ENCODE measurements at places on chromosomes 3 and 15. TPM values are rescaled to one million over a fixed set of nuclear protein-coding genes. Genes with fewer than 3 reads are reported as not detected.

DNA sequence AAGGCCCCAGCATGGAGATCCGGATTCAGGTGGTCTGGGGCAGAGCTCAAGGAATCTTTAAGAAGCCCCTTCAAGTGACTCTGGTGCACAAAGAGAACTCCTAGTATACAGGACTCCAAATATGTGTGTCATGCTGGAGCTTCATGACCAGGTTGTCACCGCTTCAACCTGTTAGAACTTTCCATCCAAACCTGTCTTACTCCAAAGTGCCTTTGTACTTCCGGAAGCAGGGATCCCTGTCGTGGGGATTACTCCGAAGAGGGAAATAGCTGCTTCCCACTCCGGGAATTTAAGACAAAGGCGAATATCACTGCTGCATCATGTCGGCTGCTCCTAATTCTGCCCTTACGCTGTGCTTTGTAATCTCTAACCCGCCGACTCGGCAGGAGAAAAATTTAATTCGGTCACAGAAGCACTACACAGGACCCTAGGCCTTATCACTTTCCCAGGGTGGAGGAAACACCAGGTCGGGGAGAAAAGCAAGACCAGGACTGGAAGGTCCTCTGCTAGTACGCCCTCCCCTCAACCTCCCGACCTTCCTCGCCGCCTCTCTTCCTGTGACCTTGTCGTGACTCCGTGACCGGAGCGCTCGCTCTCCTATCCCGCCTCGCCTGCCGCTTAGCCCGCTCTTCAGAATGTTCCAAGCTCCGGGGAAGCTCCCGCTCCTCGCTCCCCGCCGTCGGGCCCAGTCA is 730 bp downstream of the HIGD1A start:
- ATAC-seq = peak; percentile 58

- no peak for ATAC-seq
These were observed 282.2 kb upstream of the LRRN1 start for GRCh38 chr3:3516996-3517395.

- ATAC-seq = no peak
These were observed 214.8 kb downstream of the TBC1D2B start for GRCh38 chr15:77862651-77863104.

The ITGA11 gene
- total RNA-seq = 0.48 TPM

The CCDC54 gene
- total RNA-seq = not detected

Data from esophagus mucosa (tissue), 1 donor.